Dermis blood vessel endothelial cell (primary cell): ENCODE measurements at places on chromosomes 3 and 15. TPM values are rescaled to one million over a fixed set of nuclear protein-coding genes. Genes with fewer than 3 reads are reported as not detected.

Gene PRR20G
- total RNA-seq: not detected in 2 replicates

DNA sequence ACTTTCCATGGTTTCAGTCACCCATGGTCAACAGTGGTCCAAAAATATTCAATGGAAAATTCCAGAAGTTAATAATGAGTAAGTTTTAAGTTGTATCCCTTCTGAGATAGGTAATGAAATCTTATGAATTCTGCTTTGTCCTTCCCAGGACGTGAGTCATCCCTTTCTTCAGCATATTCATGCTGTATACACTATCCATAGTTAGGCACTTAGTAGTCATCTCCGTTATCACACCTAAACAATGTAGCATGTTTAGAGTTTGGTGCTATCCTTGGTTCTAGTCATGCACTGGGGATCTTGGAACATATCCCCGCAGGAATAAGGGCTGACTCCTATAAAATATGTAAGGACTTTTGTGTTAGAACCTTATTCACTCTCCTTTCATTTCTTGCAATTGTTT is 153.2 kb downstream of the UNC13C start:
- DNase-seq: no peak

- DNase-seq: no peak
Measured at GRCh38 chr3:18442756-18443664, 17.9 kb upstream of the SATB1 start.

GRCh38 chr3:127714125-127714571 is 41.4 kb downstream of the ABTB1 start:
- peak; percentile 77 for DNase-seq

Gene SCG5
- total RNA-seq: 0.34 TPM in 1 of 2 replicates, not detected in the other

GRCh38 chr3:105752791-105753415 is 115.9 kb downstream of the CBLB start:
- DNase-seq: no peak

DNA sequence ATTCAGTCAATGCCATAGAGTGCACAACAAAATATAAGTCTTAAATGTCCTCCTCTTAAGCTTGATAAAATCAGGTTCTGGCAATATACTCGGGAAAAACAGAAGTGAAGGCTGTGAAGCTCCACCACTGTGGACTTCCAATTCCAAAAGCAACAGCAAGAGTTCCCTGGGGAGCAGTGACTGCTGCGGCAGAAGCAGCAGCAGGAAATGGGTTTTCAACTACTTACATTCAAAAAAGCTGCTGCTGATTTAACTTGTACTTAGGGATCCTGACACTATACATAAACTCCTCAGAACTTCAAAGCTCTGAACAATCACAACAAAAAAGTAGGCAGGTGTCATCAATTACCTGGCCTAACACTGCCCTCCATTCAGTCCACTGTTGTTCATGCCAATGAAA is 4.7 kb downstream of the CEP152 start:
- DNase-seq: peak; percentile 48

Gene RASGRP1
- total RNA-seq: 0.37 and 0.51 TPM in 2 replicates

DNA sequence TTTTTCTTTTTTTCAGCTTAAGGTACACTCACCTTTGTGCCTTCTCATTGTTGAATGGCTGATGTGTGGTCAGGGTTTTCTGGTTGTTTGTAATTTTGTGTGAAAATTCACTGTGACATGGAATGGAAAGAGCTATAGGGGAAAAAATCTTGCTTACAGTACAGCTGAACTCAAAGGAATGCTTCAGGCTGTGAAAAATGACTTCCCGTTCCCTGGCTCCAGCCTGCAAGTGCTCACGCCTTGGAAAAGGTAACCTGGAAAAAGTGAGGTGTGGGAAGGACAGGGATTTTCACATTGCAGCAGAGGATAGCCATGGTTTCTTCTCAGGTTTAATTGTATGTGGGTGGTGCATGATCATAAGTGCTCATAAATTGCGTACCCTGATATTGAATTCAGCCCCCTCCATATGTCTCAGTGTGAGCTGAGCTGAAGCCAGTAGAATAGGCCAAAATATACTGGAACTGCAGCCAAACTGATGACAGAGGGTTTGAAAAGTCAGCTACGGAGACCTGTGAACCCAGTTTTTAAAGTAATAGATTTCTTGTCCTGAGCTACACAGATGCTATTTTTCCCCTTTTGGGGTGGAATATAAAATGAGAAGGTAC is 228.7 kb upstream of the RASGRP1 start:
- DNase-seq: no peak

DNA sequence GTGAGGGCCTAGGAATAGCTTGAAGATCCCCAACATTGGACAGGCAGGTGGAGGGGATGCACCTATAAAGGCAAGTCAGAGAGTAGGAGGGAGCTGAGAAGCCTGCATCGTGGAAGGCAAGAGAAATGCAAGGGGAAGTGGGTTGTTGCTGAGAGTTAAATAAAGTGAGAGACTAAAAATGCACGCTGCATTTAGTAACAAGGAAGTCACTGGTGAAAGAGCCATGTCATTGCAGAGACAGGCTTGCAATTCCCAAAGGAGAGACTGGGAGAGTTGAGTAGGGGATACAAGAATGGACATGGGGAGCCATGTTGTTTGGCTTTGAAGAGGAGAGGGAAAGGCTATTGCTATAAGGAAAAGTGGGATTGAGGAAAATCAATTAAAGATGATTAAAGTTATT is 77.0 kb upstream of the HEG1 start:
- no peak for DNase-seq

DNA sequence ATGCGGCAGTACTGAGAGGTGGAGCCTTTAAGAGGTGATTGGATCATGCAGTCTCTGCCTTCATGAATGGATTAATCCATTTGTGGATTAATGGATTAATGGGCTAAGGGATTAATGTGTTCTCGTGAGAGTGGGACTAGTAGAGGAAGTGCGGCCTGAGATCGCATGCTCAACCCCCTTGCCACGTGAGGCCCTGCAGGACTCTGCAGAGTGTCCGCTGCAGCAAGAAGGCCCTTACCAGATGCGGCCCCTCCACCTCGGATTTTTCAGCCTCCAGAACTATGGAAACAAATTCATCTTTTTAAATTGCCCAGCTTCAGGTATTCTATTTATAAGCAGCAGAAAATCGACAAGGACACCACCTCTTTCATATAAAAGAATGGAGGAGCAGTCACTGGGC is 148.8 kb downstream of the TPRA1 start:
- no peak for DNase-seq

- DNase-seq: peak; percentile 49
Measured at GRCh38 chr3:32934150-32934742, 17.2 kb upstream of the CCR4 start.

Gene LYZL4
- total RNA-seq: not detected in 2 replicates

Gene SPESP1
- 1.5 and 4.6 TPM in 2 replicates for total RNA-seq

Gene SLC12A1
- total RNA-seq: under 0.01 TPM in 2 replicates

Gene TMEM207
- not detected in 2 replicates for total RNA-seq

DNA sequence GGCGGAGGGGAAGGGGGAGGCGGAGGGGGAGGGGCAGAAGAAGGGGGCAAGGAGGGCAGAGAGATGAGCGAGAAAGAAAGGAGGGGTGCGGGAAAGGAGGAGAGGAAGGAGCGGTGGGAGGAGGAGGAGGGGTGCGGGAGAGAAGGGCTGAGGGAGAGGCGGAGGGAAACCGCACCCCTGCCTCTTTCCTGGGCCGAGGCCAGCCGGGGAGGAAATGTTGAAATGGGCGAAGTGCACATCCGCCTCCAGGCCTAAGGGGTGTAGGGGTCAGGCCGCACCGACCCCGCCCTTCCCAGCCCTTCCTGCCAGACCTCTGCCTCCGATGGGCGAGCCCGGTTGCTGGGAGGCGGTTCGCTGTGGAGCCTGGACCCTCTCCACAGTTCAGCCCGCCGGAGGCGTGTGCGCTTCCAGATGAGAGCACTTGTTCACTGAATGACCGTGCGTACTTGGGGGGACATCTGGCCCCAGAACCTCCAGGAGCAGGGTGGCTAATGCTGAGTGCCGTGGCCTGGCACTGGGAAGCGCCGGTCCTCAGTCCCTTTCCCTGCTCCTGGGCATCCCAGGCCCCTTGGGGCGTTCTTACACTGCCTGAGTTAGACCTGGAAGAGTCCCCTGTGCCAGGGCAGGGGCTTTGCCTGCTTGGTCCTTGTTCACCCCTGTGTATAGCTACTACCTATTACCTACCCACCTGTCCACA is 110.3 kb upstream of the KLF13 start:
- DNase-seq: no peak

Gene RBM5
- total RNA-seq: 201 and 249 TPM in 2 replicates

- no peak for DNase-seq
Measured at GRCh38 chr3:117919621-117920020, 1115.0 kb downstream of the IGSF11 start.

Gene SERPINI2
- not detected in 2 replicates for total RNA-seq

Gene IL17RD
- total RNA-seq: 0.51 and 0.65 TPM in 2 replicates

DNA sequence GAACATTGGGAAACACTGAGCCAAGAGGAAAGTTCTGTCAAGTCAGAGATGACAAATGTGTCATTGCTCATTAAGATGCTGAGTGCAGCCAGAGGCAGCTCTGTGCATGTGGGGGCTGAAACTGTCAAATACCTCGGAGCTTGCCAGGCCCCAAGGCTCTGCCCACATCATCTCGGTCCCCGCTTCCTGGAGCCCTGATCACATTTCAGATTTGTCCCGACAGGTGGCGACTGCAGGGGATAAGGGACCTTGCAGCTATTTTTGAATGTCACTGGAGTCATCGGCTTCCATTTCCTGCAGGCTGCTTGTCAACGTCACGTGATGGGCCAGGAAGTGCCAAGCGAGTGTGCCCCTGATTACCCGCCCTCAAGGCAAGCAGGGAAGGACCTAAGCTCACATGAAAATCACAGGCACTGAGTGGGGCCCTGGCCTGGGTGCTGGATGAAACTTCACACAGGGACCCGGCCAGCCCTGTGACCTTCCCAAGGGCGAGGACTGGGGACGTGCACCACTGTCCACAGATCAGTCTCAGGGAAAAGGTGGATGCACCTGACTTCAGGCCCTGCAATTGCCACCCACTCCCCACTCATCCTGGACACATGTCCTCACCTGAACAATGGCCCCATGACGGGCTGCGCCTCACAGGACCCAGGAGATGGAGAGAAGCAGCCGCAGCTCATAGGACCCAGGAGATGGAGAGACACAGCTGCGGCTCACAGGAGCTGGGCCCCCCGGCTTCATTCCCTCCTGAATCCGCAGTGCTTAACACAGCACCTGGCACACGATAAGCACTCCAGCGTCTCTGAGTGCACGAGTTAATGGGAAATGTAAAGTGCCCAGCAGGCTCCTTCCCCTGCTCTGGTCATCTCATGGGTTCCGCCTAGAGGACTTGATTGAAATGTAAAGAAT is 73.4 kb downstream of the NUP210 start:
- DNase-seq: peak; percentile 22

Gene PP2D1
- not detected in 2 replicates for total RNA-seq

DNA sequence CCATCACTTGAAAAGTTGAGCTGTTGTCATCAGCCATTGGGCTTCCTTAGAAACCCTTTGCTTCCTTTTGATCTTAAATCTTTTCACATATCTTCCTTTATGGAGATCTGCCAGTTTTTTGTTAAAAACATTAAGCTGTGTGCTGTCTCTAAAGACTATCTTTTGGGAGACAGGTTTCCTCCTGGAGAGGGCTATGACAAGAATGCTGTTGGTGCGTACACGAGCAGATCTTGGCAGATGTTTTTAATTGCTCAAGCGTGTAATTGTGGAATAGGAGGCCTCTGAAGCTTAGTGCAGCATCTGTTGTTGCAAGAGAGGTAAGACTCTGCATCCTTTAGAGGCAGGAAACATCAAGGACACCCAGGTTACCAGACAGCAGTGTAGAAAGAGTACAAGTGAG is 56.8 kb downstream of the PHLDB2 start:
- DNase-seq: peak; percentile 86

GRCh38 chr3:13019243-13020095 is 53.8 kb downstream of the IQSEC1 start:
- DNase-seq: no peak

GRCh38 chr15:51318382-51319150 is 19.8 kb downstream of the CYP19A1 start:
- no peak for DNase-seq

DNA sequence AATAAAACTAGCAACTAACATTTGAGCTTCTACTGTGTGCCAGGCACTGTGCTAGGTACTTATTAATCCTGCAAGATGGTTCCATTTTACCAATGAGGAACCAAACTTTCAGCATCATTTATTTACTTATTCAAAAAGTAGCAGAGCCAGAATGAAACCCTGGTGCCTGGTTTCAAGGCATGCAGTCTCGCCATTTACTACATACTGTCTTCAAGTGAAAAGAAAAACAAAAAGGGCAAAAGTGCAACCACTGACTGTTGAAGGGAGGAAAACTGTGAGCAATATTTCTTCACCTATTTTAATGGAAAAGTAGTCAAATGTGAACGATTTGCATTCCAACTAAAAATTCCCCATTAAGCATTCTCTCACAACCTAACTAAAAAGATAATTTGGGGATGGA is 8.7 kb downstream of the DCUN1D1 start:
- DNase-seq: no peak

Gene CFAP100
- not detected in 2 replicates for total RNA-seq

Gene ACTC1
- not detected in 2 replicates for total RNA-seq

Gene CGNL1
- total RNA-seq: 16.3 and 21.1 TPM in 2 replicates

GRCh38 chr15:97623091-97623661 is 337.3 kb upstream of the ARRDC4 start:
- no peak for DNase-seq

DNA sequence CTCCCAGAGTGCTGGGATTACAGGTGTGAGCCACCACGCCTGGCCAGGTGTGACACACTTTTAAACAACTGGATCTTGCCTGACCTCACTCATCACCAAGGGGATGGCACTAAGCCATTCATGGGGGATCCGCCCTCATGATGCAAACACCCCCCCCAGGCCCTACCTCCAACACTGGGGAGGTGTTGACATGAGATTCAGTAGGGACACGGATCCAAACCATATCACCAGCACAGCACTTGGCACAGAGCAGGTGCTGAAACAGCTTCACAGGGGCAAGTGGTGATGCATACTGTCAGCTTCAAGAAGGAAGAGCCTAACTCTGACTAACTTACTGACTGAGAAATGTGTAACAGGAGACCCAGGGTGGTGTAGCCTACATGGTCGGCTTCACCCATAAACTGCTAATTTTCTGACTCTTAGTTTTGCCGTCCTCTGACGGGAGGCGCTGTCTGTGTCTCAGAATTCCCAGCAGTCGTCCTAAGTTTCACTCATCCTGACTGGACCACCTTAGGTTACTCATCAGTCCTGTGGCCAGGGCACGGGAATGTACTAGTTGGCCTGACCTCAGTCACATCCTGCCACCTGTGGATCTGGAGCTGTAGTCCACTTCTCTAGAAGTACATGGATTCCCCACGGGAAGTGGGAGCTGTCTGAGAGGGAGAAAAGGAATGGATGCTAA is 81.9 kb upstream of the PLXNA1 start:
- DNase-seq: no peak

DNA sequence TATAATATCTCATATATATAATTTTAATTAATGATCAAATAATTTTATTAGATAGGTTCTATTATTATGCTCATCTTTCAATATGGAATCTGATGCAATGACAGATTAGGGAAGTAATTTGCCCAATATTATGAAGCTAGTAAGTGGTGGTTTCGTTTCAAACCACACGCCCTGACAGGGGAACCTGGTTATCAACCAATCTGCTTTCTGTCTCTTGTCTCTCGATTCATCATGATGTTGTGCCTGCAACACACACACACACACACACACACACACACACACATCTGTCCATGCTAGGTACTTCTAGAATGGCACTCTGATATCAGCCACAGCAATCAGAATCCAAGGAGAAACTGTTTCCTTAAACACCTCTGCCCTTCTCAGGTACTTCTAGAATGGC is 128.4 kb downstream of the ZBBX start:
- DNase-seq: no peak
